ENCODE measurements at places on chromosomes 2 and 18.

DNA sequence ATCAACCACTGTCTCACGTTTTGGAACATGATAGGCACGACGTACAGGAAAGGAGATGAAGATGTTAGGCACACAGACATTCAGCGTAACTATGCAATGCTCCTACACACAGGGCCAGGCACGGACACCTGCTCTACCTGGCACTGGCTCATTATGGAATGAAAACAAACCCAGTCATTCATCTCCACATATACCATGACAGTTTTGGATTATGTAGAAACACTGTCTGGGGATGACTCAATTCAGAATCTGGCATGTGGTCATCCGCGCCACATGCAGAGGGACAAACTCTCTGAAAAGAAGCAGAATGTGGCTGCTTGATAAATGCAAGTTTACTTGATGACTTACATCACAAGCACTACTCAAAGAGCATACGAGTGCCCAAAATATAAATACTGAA lies 29.5 kb upstream of the NFU1 start:
- DNase-seq: no peak

GRCh38 chr2:169095621-169096105 lies 26.3 kb downstream of the DHRS9 start:
- DNase-seq: peak; percentile 66

DNA sequence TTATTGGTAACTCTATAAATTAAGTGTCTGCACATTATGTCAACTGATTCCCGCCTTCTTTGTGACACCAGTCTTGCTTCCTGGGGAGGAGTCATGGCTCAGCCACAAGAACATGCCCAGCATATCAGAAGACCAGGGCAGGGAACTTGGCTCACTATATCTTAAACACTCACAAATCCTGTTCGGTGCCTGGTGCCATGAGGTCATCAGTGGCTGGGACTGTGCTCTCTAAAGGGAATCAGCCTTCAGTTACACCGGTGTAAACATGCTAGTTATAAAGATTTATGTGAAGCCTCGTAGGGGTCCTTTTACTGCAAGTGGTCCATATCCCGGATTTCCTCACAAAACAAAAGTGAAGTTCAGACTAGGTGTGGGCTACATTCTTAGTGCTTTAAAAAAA lies 73.1 kb upstream of the ZNF521 start:
- DNase-seq: no peak

DNA sequence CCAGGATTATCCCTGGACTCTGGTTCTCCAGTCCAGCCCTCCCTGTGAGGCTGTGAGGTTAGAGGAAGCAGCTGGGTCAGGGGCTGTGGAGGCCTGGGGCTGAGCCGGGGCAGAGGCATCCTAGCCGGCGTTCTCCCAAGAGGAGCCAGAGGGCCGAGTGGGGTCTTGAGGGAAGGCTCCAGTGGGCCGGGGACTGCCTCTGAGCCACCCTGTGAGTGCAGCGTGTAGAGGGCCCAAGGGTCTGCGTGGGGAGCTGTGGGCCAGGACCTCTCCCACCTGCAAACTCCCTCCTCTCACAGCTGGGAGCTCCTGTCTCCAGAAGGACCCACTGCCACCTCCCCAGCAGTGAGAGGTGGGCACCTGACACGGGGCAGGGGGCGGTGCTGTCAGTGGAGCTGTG lies 41.0 kb downstream of the GLI2 start:
- no peak for DNase-seq

GRCh38 chr18:26304511-26304910 lies 78.3 kb downstream of the TAF4B start:
- DNase-seq: no peak

- DNase-seq: no peak
These were observed 126.0 kb downstream of the MC4R start for GRCh38 chr18:60246606-60247005.

- no peak for DNase-seq
These were observed 93.9 kb downstream of the EVA1A start for GRCh38 chr2:75466708-75467311.
